Dermis microvascular lymphatic vessel endothelial cell (primary cell): ENCODE measurements at places on chromosomes 2 and 18. TPM values are rescaled to one million over a fixed set of nuclear protein-coding genes. Genes with fewer than 3 reads are reported as not detected.

Gene ASTL
- total RNA-seq, result not detected in 2 replicates

Gene HOXD12
- not detected in 2 replicates for total RNA-seq

Gene AP1S3
- 0.89 and 2.8 TPM in 2 replicates for total RNA-seq

Gene COX7A2L
- 133 and 148 TPM in 2 replicates for total RNA-seq

Gene CRYGC
- not detected in 2 replicates for total RNA-seq

Gene FMNL2
- 29.0 and 37.6 TPM in 2 replicates for total RNA-seq
